ENCODE measurements at places on chromosomes 5 and 9.

GRCh38 chr5:89280103-89281037 is 397.4 kb upstream of the MEF2C start:
- DNase-seq = no peak

GRCh38 chr5:126801992-126802294 is 25.0 kb downstream of the LMNB1 start:
- no peak for DNase-seq

GRCh38 chr5:157993201-157993600 is 134.3 kb upstream of the CLINT1 start:
- DNase-seq = no peak

- no peak for DNase-seq
Measured at GRCh38 chr5:98458726-98459125, 314.7 kb upstream of the RGMB start.

DNA sequence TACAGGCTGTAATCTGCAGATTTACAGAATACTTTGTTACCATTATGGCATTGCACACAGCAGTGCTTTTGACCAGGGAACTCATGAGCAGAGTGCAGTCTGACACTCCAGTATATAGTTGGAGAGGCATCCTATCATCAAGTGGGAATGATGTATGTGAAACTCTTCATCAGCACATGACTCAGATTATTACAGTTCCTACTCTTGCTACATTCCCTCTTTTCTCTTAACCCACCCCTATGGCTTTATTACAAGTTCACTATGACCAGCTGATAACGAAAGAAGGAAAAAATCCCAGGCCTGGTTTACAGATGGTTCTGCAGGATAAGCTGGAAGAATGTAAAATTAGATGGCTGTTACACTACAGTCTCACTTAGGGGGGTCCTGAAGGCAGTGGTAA is 385.9 kb downstream of the RASEF start:
- no peak for DNase-seq

DNA sequence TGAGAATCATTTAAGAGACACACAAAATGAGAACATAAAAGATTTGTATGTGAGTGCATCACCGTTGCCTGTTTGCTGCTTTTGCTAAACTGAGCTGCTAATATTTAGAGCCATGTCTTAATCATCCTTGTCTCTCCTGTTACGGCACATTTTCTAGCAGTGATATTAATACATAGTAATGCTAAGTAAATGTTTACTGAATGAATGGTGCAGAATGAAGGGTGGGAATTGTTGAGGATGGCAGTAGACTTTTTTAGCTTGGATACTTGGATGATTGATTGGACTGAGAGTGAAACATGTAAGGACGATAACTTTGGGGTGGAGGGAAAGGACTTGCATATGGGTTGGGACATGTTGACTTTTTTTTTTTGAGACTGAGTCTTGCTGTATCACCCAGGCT is 102.3 kb upstream of the ABCA1 start:
- DNase-seq = no peak

DNA sequence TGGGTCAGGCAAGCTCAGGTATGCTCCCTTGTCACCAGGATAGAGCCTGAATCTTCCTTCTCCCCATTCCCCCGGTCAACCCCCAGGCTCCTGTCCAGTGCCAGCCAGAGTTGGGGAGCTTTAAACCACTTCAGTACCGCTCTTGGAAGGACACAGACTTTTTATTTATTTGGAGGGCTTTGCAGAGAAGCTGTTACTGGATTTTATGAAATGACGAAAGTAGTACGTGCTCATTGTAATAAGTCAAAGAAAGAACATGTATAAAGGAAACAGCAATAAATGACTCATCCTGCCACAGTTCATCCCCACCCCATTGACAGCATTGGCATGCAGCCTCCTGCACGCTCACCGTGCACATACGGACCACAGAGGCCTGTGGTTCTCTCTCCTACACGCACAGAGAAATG is 230.3 kb downstream of the AUH start:
- DNase-seq = no peak

DNA sequence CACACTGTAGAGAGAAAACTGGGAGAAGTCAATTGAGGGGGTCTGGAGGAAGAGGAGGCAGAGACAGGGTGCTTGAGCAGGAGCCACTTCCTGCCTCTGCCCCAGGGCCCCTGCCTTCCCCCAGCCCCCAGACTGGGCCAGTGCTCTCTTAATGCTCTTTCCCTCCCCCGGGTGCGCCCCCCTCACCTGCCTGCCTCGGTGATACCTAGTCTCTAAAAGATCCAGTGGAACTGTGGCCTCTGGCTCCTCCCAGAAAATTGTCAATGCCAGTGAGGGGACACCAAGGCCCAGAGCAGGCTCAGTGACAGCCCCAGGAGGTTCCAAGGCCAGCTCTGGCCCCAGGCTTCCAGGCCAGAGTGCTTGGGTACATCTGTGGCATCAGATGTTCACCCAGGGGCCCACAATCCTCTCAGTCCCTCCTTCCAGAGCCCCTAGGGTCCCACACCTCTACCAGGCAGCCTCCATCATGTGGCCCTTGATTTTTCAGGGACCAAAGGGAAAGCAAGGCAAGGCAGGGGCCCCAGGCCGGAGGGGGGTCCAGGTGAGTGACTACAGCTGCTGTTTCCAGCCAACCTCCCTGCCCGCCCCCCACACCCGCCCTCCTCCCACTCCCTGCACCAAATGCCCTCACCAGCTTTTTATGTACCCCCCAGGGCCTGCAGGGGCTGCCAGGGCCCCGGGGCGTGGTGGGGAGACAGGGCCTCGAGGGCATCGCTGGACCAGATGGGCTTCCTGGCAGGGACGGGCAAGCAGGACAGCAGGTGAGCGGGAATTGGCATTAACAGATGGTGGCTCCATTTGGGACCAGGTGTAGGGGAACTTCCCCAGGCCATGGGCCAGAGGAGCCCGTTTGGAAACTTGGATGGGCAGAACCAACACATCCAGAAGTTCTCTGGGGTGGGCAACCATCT is 33.1 kb upstream of the ORM1 start:
- no peak for DNase-seq
